Activated T-cell treated with anti-CD3 and anti-CD28 coated beads for 24 hours (primary cell): ENCODE measurements at places on chromosomes 2 and 18.

DNA sequence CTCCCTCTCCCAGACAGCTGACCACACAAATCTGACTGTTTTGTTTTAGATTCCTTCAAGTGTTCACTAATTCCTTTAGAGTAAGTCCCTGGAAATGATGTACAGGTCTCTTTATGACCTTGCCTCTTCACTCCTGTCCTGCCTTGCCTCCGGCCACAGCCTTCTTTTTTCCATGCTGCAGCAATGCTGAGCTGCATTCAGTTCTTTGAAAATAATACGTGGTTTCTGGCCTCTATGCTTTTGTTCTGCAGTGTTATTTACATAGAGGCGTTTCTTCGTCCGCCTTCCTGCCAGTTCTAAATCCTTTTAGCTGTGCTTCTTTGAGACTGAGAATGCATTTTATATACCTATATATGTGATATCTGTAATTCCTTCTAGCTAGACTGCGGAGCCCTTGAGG lies 87.2 kb downstream of the PPP1R1C start:
- no peak for DNase-seq

DNA sequence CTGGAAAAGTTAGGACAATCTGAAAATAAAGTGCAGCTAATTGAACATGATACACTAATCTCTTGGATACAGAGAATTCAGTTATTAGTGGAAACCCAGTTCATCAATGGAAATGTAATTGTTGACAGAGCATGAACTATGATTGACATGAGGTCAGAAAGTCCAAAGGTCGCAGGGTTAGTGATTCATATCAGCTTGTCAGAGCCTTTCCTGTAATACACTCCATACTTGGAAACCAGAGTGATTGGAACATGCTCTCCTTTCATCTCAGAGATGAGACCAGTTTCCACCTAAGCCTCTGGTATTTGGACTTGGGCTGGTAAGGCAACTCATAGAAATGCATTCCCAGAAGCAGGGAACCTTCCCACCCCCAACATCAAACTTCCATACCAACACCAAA lies 8.5 kb upstream of the NCKAP5 start:
- no peak for DNase-seq

DNA sequence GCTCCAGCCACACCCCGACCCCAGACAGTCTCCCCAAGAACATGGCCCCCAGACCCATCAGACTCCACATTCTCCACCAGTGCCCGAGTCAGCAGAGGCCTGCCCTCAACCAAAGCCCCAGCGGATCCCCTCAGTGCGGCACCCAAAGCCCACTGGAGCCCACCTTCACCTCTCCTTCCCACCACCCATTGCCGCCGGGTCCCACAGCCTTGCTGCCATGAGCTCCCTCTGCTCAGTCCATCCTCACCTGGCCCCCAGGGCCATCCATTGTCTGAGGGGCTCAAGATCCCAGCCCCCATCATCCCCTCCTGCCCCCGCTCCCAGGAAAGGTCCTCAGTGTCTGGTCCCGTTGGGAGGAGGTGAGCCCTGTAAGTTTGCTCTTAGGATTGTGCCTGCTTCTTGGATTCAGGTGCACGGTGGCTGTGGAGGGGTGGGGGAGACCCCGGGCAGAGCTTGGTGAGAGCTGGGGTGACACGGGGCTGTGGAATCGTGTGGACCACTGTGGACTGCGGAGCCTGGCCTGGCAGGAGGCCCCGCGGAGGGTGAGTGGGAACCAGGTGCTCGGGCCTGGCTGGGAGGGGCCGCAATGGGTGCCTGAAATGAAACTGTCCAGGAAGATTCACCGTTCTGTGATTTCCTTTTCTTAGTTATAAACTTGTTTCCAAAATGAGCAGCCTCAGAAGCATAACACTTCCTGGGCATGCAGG lies 32.7 kb upstream of the GPC1 start:
- no peak for DNase-seq

GRCh38 chr18:60421356-60422118 lies 49.0 kb upstream of the MC4R start:
- no peak for DNase-seq

DNA sequence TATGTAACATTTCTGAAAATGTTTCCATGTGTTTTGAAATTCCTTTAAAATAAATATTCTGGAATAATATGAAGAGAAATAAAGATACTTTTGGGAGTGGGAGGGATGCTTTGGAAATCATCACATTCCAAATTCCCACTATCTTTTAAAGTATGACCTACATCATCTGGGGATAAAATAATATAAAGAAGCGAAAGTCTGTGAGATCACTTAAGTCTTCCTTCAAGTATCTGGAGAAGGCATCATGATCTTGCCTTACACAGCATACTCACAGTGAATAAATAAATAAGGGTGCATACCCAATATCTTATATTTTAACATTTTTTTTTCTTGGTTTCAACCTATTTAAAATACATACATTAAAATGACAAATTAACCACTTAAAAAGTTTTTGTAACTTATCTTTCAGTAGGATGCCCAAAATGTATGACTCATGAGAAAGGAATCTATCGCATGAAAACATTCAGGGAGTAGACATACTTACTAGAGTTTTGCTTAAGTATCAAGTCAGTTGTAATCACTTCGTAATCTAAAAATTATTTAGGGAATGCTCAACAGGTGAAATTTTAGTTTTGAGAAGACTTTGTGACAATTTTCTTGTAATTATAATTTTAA lies 248.3 kb upstream of the COL3A1 start:
- DNase-seq, result no peak

- no peak for DNase-seq
Observed at GRCh38 chr2:119683713-119684443, 4.9 kb downstream of the TMEM177 start.

- no peak for DNase-seq
Observed at GRCh38 chr2:117693154-117693553, 121.3 kb upstream of the DDX18 start.

- no peak for DNase-seq
Observed at GRCh38 chr2:95393901-95394300, 8.6 kb upstream of the FAHD2A start.

GRCh38 chr2:19505199-19506136 lies 147.0 kb upstream of the OSR1 start:
- DNase-seq, result no peak

DNA sequence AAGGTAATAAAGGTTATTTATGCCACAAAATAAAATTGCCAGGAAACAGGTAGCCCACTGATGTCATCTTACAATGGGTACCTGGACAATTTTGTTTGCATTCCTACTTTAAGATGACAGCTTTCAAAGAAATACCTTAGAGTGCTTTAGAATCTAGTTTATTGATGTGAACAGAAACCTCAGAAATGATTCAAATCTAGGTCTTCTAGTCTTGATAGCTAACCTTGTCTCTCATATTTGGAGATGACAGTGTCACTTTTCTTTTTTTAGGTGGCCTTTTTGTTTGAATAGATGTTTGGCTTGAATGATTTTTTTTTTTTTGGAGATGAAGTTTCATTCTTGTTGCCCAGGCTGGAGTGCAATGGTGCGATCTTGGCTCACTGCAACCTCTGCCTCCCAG lies 69.1 kb downstream of the PIK3C3 start:
- no peak for DNase-seq

GRCh38 chr2:237551071-237551574 lies 15.3 kb upstream of the PRLH start:
- no peak for DNase-seq

DNA sequence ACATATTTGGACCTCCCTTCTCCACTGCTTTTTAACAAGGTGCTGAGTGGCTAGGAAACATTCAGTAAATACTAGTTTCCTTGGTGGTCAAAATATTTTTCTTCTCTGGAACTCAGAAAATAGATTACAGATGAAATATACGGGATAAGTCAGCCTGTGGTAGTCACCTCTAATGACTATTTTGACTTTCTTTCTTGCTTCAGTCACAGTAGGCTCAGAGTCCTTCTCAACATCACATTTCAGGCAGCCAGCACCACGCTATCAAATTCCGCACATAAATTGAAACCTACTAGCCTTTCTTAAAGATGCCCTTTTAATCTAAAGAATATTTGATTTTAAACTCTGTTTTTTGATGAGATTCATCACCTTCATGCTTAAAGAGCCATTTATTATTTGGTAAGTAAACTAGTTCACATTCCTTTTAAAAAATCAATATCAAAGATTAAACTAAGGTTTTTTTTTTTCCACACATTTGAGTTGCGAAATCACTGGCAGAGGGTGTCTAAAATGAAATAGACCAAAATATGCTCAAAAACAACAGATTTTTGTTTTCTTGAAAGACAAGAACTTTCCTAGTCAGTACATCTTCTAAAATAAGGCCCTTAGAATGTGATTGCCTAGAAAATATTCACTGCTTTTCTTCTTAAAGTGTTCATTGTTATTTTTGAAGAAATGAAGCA lies 181.5 kb downstream of the NRXN1 start:
- DNase-seq, result no peak

DNA sequence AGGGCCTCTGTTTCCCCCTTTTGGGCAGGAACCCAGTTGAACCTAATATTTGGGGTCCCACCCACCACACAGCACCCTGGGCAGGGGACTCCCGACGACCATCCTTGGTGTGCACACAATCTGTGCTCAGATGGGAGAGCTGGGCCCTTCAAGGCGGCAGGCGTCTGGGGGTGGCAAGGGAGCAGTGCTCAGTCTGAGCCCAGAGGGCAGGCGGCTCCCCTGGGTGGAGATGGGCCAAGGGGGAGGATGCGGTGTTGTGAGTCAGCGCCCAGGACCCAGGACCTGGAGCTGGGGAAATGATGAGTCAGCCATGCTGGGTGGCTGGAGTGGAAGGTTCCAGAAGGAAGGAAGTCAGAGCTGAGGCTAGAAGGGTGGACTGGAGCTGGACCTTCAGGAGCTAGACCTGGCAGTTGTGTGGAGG lies 3.8 kb downstream of the PROM2 start:
- DNase-seq, result no peak

DNA sequence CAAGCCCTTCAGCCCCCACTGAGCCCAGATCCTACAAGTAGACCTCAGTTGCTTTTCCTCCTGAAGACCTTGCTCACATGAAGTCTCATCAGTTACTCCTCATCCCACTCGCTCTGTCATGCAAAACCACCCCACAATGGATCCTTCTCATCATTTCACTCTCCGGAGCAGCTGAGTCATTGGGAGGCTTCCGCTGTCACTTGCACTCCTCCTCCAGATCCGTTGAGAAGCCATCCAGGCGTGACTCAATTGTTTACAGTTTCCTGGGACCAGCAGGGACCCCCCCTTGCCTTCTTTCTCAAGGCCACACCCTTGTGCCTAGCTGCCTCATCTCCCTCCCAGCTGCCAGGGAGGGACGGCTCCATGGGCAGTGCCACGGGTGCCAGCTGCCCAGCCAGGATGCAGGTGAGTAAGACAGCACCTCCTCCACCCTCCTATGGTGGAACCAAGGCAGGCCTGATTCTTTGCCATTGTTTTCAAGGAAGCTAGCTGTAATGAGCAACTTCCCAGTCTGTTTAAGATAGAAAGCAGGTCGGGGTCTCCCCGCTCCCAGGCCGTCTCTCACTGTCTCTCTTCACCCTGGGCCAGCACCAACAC lies 16.3 kb downstream of the GPR55 start:
- peak; percentile 72 for DNase-seq

GRCh38 chr18:51300912-51301311 lies 103.4 kb upstream of the MEX3C start:
- no peak for DNase-seq

- DNase-seq, result no peak
Observed at GRCh38 chr2:155026651-155027174, 328.2 kb downstream of the KCNJ3 start.

DNA sequence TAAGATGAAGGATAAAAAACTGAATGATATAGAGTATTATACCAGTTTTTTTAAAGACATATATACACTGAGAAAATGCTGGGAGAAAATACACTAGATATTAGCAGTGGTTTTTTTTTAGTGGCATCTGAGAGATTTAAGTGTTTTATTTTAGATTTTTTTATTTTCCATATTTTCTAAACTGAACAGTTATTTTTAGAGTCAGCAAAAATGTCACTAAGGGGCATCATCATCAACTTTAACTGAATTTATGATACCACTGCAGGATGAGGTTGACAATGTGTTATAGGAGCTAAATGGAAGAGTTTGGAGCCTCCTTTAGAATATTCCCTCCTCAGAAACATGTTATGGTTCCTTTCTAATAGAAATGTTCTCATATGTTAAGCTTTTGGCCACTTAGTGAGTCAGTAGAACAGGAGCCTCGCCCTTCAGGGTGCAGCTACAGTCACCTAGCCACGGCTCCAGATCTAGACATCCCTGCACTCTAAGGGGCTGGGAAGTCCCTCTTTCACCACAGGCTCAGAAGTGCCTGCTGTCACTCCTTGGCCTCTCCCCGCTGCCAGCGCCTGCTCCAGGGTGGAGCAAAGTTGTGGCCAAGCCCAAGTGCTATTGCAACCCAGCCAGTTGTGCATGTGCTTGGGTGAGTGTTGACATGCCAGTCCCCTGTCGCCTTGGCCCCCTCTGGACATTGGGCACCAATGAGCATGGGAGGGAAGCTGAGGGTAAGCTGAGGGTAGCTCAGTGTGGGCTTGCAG lies 210.7 kb upstream of the RASGRP3 start:
- no peak for DNase-seq

DNA sequence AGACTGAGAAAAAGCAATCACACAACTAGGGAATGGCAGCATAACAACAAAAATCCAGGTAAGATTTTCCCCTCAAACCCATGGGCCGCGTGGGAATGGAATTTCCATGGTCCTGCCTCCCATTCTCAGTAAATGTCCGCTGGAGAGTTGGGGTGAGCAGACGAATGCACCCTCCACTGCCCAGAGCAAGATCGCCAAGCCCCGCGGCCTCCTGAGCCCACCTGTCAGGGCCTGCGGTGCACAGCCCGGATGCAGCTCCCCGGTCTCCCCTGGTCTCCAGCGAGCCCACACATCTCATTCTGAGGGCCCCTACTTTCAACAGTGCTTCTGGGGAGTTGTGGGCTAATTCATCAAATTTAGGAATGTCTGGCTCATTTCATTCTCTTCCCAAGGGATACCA lies 327.4 kb upstream of the HS6ST1 start:
- DNase-seq, result no peak

DNA sequence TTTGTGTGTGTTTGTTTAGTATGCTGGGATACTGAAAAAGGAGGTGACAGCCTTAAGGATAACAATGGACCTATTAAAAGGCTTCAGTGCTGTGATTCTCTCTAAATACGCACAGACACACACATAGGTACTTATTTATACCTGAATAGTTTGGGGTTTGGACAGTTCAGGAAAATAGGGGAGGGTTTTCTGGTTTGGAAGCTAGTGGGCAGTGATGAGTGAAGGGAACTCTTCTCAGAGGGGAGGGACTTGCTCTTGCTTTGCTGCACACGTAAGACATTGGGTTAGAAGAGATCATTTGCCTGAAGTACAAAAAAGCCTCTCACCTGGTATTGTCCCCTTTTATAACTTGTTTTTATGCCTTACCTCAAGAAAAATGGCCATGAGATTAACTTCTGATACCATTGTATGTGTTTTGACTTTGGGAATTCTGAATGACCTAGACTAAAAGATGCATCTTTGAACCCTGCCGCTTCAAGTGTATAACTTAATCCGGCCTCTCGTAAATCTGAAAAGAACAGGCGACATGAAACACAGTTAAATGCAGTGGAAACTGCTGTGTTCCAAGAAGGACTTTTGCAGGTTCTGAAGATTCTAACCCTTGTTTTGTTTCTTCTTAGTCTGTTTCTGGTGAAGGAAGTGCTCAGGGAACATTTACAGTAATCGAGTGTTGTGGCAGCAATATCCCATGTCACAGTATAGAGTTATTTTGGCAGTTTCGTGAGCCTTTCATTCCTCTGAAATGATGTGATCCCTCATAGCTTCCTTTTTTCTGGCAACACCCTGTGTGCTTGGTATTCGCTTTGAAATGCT lies 2.5 kb downstream of the CRIM1 start:
- DNase-seq, result no peak

- DNase-seq, result no peak
Observed at GRCh38 chr2:241855888-241856422, 2.7 kb downstream of the PDCD1 start.

GRCh38 chr2:8447610-8448221 lies 234.1 kb upstream of the ID2 start:
- DNase-seq, result no peak

GRCh38 chr2:180306346-180306745 lies 299.2 kb upstream of the CWC22 start:
- no peak for DNase-seq
